ENCODE measurements at places on chromosomes 6 and 20.
A peak's percentile ranks its signal among the peaks of the same experiment; 100 is the strongest.

DNA sequence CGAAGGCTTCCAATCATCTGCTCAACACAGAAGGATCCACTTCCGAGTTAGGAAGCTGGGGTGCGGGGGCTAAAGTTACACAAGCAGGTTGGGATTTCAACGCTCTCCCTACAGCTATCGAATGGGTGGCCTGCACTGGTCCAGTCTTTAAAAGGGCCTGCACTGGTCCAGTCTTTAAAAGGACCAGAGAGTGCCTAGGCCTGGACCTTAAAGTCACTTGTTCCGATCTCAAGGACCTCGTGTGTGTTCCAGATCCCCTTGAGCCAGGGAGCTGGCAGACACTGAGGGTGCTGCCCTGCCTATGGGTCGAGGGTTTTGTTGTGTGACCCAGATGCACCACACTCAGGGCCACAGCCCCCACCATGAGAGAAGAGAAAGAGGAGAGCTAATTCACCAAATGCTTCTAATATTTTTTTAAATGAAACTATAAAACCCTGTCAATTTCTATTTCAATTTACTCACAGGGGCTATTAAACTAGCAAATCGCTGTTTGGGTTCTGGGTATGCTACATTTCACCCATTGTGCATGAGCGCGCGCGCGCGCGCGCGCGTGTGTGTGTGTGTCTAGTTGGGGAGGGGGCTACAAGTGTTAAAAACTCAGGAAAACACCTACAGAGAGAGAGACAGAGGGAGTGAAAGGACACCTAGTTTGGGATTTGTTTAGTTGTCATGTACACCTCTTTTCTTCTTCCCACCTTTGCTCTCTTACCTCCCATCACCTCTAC lies 7.5 kb downstream of the TFAP2B start:
- DNase-seq = no peak

DNA sequence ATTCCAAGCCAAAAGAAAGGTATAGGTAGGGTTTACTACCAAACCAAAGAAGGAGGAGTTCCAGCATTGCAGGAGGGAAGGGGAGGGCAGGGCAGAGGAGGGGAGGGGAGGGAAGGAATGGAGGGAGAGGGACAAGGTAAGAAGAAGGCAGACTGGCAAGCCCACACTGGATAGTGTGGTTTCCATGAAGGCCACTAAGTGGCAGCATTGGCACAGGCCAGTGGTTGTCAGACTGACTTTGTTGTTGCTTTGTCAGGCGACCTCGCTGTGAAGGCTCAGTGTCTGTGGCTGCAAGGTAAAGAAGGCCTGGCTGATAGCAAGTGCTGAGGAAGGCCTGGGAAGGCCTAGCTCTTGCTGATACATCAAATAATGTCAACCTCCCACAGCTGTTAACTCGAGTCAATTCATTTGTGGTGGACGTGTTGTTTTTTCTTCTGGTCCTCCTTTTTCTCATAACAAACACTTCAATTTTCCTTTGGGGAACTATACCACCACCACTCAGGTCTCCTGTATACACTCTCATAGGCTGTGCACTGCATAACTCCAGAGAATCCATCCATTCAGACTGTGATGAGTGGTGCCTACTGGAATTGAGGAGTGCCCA lies 7.7 kb upstream of the ZNF334 start:
- DNase-seq = peak; percentile 66

DNA sequence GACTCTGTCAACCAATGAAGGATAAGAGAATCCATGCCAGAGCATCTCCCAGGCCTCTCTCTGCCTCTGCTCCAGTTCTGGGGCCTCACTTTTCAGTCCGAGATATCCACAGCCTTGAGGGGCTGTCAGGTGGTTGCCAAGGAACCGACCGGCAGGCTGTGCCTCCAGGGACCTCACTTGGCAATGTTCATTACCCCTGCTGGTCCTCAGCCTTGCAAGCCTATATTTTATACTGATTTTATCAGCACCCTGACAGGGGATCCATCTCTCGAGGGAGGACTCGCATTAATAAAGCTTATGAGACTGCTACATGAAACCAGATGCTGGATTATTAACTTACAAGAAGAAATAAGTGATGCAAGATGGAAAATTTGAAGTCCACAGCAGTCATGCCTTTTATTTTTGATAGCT lies 39.9 kb downstream of the TMC2 start:
- no peak for DNase-seq

- DNase-seq = peak; percentile 34
Observed at GRCh38 chr20:45487231-45487635, 17.7 kb downstream of the WFDC2 start.

GRCh38 chr6:98932381-98932780 lies 15.4 kb downstream of the FBXL4 start:
- DNase-seq = no peak

DNA sequence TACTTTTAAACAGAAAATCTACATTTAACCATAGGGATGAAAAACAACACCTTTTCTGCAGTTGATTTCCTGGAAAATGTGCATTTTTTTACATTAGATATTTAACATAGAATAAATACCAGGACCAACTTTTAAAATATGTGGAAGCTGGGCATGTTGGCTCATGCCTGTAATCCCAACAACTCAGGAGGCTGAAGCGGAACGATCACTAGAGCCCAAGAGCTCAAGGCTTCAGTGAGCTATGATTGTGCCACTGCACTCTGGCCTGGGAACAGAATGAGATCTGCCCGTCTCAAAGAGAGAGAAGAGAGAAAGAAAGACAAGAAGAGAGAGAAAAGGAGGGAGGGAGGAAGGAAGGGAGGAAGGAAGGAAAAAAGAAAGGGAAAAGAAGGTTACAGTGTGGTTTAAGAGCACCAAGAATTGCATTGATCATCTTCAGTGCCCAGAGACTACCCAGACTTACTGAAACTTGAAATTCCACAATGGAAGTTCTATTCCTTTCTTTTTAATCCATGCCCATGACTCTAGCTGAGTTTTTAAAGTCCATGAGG lies 189.4 kb upstream of the ARID1B start:
- DNase-seq = no peak

DNA sequence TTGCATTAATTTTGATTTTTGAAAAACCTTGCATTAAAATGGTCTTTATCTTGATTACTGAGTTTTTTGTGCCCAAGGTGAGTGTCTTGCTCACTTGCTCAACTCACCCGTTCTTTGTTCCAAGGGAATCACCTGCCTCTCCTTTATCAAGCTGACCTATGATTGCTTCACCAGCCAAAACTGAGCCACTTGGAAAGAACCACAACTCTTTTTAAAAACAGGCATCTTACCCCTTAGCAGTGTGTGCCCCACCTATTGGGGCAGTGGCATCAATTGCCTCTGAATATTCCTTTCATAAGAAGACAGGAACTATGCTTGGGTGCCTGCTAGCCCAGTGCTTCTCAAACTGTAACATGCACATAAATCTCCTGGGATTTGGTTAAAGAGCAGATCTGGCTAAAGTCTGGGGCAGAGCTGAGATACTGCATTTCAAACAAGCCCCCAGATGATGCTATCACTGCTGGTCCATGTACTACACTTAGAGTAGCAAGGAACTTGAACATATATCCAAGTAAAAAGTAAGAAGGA lies 3.3 kb upstream of the STK38 start:
- DNase-seq = no peak

DNA sequence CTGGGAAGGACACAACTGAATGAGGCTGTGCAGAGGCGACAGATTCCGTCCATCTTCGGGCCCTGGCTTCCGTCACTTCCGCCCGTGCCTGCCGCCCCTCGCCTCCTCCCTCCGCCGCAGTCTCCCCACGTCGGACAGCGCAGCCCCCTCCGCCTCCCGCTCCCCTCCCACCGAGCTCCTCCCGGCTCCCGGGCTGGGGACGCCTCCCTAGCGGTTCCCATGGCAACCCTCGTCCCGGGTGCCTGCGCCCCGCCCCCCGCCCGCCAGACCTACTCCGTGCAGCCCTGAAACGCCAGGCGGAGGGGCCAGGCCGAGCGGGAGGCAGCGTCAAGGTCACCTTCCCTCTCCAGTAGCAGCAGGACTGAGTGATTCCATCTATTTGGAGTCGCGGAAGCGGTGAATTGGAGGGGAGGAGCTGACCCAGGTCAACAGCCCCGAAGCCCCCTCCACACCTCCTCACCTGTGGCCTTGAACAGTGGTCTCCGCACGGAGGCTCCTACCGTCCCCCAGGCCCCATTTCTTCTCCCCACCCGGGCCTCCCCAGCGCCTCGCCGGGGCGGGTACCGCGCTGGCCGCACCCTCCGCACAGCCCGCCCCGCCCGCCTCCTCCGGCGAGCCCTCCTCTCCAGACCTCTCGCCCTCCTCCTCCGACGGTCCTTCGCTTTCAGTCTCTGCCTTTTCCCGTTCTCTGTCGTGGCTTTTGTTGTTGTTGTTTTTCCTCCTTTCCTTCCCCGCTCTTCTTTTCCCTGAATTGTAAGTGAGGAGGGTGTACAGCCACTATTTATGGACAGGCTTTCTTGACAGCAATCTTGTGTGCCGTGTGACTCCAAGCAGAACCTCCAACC lies 951 bp downstream of the NRSN2 start:
- peak; percentile 98 for DNase-seq

- no peak for DNase-seq
Observed at GRCh38 chr6:54646069-54646950, 200.3 kb upstream of the FAM83B start.

DNA sequence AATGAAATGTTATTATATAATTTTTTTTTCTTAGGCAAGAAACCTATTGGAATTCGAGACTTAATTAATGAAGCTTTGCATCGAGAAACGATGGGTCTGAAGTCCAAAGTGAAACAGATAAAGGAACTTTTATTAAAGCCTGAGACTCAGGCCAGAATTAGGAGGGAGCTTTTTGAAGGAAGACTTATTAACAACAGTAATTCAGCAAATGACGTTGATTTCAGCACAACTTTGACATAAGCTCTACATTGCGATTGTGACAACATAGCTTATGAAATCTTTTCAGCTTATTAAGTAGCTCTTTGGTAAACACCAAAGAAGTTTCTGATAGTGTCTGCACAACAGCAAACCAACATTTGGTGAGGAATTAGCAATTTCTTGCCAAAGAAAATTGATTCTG lies 147.1 kb downstream of the AKAP7 start:
- DNase-seq = no peak

GRCh38 chr6:52020945-52021570 lies 66.4 kb downstream of the PKHD1 start:
- DNase-seq = no peak

GRCh38 chr6:145212813-145213212 lies 522.5 kb downstream of the EPM2A start:
- DNase-seq = no peak

DNA sequence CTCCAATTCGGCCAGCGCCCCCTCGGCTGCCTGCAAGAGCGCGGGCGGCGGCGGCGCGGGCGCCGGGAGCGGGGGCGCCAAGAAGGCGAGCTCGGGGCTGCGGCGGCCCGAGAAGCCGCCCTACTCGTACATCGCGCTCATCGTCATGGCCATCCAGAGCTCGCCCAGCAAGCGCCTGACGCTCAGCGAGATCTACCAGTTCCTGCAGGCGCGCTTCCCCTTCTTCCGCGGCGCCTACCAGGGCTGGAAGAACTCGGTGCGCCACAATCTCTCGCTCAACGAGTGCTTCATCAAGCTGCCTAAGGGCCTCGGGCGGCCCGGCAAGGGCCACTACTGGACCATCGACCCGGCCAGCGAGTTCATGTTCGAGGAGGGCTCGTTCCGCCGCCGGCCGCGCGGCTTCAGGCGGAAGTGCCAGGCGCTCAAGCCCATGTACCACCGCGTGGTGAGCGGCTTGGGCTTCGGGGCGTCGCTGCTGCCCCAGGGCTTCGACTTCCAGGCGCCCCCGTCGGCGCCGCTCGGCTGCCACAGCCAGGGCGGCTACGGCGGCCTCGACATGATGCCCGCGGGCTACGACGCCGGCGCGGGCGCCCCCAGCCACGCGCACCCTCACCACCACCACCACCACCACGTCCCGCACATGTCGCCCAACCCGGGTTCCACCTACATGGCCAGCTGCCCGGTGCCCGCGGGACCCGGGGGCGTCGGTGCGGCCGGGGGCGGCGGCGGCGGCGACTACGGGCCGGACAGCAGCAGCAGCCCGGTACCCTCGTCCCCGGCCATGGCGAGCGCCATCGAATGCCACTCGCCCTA lies 963 bp downstream of the FOXF2 start:
- DNase-seq = no peak

- no peak for DNase-seq
Observed at GRCh38 chr6:139064981-139065665, 36.6 kb downstream of the ABRACL start.

DNA sequence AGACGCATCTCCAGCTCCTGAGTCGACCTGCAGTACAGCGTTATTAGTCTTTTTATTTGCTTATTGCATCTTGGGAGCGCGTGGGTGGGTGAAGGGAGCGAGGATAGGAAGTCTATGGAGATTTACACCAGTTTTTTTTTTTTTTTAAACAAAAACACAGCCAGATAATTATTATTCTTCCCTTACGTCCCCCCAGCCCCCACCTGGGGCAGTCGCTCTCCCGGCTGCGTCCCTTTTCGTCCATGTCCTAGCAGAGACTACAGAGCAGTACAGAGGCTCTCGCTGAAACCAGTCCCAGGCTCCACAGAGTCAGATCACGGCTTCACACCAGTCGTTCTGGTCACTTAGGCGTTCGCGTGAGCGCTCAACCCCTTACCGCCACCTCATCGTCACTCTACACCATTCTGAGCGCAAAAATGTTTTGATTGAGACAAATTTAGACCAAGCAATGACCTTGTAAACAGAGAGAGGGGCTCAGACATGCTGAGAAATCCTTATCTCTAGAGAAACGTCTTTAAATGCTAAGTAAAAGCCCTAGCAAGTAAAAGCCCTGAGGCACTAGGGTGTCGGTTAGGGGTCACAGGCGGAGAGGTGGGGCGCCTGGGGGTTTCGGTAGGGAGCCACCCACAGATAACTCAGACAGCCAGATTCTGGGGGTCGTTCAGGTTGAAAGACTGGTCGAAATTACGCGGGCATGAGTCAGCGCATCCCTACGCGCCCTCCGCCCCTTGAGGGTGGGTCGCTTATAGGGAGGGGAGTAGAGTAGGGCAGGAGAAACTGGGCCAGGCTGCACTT lies 975 bp upstream of the PPT2 start:
- DNase-seq = peak; percentile 59

GRCh38 chr6:136657666-136658065 lies 107.4 kb upstream of the MAP7 start:
- DNase-seq = no peak

GRCh38 chr6:167799033-167799821 lies 27.5 kb upstream of the AFDN start:
- no peak for DNase-seq

- no peak for DNase-seq
Observed at GRCh38 chr20:64146936-64147477, 17.2 kb upstream of the MYT1 start.

- no peak for DNase-seq
Observed at GRCh38 chr6:26104457-26105108, 17.4 kb downstream of the HFE start.

GRCh38 chr6:161163466-161164181 lies 110.2 kb downstream of the AGPAT4 start:
- DNase-seq = no peak

GRCh38 chr6:168849459-168849858 lies 404.2 kb downstream of the THBS2 start:
- DNase-seq = no peak

GRCh38 chr20:1081891-1082290 lies 36.5 kb upstream of the PSMF1 start:
- DNase-seq = no peak

GRCh38 chr6:148608199-148608951 lies 138.5 kb upstream of the UST start:
- peak; percentile 19 for DNase-seq
